ENCODE measurements at places on chromosomes 5 and 9. TPM values are rescaled to one million over a fixed set of nuclear protein-coding genes. Genes with fewer than 3 reads are reported as not detected.

ATG12 gene
- 42.4 TPM for total RNA-seq

NEURL1B gene
- 14.0 TPM for total RNA-seq

TAF1L gene
- 4.3 TPM for total RNA-seq

GRAMD2B gene
- 45.3 TPM for total RNA-seq

FAM221B gene
- total RNA-seq = 1.2 TPM

PCDHB8 gene
- 0.72 TPM for total RNA-seq

Data from umbilical cord (tissue), 2 donors.